ENCODE measurements at places on chromosomes 7 and 10.
A peak's percentile ranks its signal among the peaks of the same experiment; 100 is the strongest.

DNA sequence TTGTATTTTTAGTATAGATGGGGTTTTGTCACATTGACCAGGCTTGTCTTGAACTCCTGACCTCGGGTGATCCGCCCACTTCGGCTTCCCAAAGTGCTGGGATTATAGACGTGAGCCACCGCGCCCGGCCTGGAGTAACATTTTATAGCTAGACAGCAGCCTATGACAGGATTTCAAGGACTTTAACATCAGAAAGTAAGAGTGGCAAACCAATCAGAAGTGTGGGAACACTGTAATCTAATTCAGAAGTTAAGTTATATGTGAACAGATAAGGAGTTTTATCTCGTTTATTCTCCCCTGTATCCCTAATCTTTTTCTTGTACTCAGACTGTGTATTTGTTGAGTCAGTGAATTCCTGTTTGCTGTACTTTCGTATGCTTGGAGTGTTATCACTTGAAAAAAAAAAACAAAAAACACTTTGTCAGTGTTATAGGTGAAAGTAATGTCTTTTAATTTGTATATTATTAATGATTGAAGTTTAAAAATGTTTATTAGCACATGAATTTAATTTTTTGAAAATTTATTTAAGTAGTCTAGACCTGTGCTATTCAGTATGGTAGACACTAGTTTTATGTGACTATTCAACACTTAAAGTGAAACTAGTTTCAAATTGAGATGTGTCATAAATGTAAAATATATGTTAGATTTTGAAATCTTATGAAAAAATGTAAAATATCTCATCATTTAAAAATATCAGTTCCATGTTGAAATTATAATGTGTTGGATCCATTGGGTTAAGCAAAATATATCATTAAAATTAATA is 38.6 kb downstream of the RSBN1L start:
- no peak for DNase-seq

GRCh38 chr7:132328047-132328620 is 248.1 kb downstream of the PLXNA4 start:
- no peak for DNase-seq

- no peak for DNase-seq
These were observed 19.0 kb upstream of the CAPZA2 start for GRCh38 chr7:116843378-116843777.

GRCh38 chr7:97480772-97481390 is 251.0 kb upstream of the TAC1 start:
- no peak for DNase-seq

GRCh38 chr7:112116894-112117293 is 89.3 kb downstream of the DOCK4 start:
- no peak for DNase-seq

GRCh38 chr7:80330434-80330833 is 181.4 kb downstream of the GNAT3 start:
- no peak for DNase-seq

GRCh38 chr7:94632338-94633013 is 23.5 kb downstream of the SGCE start:
- peak; percentile 26 for DNase-seq

DNA sequence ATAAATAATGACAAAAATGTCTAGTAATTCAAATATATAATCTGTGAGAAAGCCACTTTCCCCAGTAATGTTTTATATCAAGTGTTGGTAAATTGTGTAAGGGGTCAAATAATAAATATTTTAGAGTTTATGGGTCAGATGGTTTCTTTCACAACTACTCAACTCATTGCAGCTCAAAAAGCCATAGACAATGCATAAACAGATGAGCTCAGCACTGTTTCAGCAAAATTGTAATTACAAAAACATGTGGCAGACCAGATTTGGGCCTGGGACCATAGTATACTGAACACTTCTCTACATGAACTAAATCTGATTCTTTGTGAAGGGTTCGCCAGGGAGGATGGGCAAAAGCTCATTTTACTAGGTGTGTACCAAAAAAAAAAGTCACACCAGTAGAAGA is 460.8 kb downstream of the NRG3 start:
- no peak for DNase-seq

- no peak for DNase-seq
These were observed 32.7 kb downstream of the LGI1 start for GRCh38 chr10:93790439-93790838.

GRCh38 chr10:90675621-90676020 is 182.2 kb downstream of the HTR7 start:
- no peak for DNase-seq

- DNase-seq: no peak
These were observed 63.1 kb downstream of the TNS3 start for GRCh38 chr7:47518827-47519226.

- no peak for DNase-seq
These were observed 4.5 kb upstream of the SEMA3D start for GRCh38 chr7:85191383-85191782.

DNA sequence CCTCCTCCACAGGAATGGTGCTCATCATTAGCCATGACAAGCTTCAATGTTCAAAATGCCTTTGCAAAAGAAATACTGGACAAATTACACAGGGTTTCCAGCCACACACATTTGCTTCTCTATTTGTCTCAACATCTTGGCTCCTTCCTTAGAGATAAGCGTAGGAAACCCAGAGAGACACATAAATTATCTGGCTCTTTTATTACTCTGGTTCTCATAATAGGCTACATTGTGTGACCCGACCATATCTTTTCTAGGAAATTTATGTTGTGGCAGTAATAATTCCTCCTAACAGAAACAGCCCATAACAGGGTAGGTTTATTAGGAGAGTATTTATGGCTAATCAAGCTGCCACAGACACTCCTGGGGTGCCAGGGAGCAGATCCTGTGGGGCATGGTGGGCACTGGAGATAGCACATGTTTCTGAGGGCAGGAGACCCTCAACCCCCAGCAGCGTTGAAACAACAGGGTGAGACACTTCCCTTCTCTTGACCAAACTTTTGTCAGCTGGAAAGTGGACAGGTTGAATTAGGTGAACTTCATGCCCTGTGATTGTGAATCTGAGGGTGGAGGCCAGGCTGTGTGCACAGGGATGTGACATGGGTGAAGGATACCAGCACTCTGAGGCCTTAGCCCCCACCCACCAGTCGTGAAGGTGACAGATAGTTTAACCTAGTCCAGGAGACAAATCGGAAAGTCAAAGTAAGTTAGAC is 295.9 kb upstream of the ZNF32 start:
- no peak for DNase-seq

- no peak for DNase-seq
These were observed 55.4 kb upstream of the INHBA start for GRCh38 chr7:41758321-41758720.

- DNase-seq: no peak
These were observed 40.3 kb upstream of the RELN start for GRCh38 chr7:104029765-104030164.

DNA sequence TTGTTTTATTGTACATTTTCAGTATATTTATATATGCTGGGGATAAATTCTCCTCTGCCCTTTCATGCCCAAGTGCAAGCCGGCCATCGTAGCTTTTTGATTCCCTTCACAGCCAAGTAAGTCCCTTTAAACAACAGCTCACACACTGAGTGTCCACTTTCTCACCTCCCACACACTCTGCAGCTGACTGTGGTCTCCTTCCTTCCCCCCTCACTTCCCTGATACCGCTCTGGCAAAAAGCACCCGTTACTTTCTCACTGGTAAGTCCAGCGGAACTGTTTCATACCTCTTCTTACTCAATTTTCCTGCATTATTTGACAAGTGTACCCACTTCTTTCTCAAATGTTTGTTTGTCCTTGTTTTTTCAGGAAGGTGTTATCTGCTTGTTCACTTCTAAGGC is 35.2 kb downstream of the MGAM start:
- DNase-seq: no peak

- no peak for DNase-seq
These were observed 21.8 kb downstream of the MORN4 start for GRCh38 chr10:97611473-97611872.

DNA sequence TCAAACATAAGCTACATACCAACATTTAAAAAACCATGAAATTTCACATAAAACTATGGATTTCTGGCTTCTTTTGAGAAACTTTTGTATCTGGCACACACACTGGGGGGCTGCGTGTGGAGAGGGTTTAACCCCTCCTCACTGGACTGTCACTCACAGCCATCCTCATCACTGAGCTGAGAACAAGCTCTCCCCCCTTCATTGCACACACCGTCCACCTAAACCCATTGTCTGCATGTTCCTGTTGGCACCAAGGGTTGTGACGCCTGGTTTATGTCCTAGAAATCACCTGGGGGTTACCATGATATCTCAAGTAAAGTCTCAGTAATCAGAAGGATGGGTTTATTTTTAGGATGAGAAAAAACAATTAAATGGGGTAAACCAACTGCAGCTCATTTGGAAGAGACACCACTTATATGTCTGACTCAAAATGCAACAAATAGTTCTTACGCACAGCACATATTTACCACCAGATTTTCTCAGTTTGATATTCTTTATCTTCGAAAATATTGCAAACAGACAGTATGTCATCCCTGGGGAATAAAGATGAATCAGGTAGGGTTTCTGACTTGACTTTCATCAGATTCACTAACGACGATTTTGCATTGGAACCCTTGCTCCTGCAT is 218.5 kb upstream of the KLF6 start:
- DNase-seq: no peak

GRCh38 chr10:17622061-17622460 is 4.9 kb upstream of the HACD1 start:
- no peak for DNase-seq

GRCh38 chr10:99695761-99696160 is 36.2 kb downstream of the COX15 start:
- no peak for DNase-seq

- DNase-seq: peak; percentile 34
These were observed 34.1 kb downstream of the CHST3 start for GRCh38 chr10:71998119-71998839.

- DNase-seq: no peak
These were observed 20.2 kb upstream of the FOXK1 start for GRCh38 chr7:4661871-4662270.

DNA sequence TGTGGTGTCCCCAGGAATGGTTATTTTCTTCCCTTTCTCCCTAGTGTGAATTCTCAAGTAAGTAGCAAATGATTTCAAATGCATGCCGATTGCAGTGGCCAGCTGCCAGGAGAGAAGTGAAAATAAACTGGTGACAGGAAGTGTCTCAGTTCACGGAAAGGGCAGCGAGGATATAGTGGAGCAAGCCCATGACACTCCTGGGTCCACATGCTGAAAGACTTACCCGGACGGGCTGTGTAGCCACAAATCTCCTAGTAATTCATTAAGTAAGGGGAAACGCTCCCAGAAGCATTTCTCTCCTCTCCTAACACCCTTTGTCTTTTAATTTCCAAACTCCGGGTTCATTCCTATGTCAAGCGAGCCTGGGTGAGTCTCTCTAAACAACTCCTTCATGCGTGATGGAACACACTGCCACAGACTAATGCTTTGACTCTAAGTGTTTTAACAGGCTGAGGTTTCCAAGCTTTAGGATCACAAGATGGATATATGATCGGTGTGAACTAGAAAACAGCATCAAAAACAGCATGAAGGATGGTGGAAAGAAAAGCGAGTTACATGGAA is 125.6 kb downstream of the CYP26A1 start:
- no peak for DNase-seq

DNA sequence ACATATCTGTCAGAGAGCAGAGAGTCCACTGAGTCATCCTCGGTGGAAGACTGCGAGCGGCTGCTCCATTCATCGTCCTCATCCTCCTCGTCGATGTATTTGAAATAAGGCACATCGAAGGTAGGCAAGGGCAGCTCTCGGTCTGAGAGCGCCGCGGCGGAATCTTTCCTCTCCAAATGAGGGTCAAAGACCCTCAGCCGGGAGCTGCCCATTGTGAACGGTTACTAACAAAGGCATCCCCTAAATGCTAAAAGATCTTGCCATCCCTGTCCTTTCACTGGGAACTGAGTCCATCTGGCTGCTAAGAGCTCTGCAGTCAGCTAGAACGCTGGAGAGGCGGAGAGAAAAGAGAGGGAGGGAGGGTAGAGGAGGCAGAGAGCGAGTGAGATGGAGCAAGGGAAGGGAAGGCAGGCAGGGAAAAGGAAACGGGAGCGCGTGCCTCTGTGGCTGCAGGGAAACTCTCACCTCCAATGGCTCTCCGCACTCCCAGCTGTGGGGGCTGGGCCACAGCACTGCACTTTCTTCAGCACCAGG is 163.4 kb downstream of the RAPGEF5 start:
- no peak for DNase-seq

DNA sequence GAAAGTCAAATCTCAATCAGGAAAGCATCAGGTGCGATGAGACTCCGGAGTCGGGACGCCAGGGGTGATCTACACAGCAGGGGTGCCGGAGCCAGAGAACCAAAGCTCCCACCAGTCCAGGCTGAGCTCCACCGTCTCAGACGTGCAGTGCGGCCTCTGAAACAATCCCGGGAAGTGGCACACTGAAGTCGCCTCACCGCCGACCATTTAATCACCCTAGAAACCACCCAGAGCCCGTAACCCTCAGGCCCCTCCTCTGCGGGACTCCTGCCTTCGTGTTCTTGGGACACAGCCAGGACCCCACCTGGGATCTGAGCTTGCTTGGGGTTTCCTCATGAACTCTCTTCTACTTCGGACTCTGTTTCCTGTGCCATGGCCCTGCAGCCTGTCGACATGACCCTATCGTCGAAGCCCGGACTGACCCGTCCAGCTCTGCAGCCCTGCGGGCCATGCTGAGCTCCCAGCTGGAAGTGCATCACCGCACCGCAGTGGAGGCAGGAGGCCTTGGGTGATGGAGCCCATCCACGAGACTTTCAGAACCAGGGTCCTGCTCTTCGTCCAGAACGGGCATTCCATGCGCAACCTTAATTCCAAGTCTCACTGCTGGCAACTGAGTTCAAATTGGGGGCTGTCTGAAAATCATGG is 266.4 kb downstream of the PTPRN2 start:
- DNase-seq: no peak

Measured in NCI-H446 (cell line).